Stimulated activated CD8-positive, alpha-beta memory T cell treated with anti-CD3 and anti-CD28 coated beads, Interleukin-2, amount 100 ng/mL, for 1 hour (primary cell): ENCODE measurements at places on chromosomes 7 and 10.

DNA sequence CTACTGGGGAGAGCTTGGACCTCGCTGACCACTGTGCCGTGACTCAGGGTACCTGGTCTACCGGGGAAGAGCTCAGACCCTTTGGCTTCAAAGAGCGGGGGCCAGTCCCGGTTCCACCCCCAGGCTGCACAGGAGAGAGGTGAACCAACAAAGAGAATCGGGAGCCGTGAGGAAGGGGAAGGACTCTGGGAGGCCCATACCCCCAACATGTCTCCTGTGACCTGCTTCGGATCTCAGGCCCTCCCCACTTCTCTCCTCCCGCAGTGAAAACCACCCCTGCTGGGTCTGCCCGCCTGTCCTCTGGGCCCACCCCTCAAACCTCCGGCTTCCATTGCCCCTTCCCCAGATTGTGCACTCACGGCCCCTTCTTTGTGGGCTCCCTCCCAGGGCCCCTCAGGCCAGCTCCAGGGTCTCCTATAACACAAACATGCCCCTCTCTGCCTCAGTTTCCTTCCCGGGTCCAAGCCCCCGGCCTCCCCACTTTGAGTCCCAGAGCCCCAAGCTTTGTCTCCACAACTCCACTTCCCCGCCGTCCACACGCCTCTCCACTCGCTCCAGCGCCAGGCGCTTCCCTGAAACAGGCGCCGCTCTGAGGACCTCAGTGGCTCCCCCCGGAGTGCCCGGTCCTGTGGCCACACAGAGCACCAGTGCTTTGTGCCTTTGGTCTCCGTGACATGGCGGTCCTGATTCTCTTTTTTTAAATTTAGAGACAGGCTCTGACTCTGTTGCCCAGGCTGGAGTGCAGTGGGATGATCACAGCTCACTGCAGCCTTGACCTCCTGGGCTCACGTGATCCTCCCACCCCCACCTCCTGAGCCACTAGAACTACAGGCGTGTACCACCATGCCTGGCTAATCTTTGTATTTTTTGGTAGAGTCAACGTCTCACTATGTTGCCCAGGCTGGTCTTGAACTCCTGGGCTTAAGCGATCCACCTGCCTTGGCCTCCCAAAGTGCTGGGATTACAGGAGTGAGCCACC is 7.5 kb upstream of the INTS1 start:
- no peak for DNase-seq

- DNase-seq, result no peak
Observed at GRCh38 chr10:106711313-106711906, 453.1 kb downstream of the SORCS1 start.

- DNase-seq, result no peak
Observed at GRCh38 chr7:142332421-142332820, 74.6 kb upstream of the PRSS58 start.

DNA sequence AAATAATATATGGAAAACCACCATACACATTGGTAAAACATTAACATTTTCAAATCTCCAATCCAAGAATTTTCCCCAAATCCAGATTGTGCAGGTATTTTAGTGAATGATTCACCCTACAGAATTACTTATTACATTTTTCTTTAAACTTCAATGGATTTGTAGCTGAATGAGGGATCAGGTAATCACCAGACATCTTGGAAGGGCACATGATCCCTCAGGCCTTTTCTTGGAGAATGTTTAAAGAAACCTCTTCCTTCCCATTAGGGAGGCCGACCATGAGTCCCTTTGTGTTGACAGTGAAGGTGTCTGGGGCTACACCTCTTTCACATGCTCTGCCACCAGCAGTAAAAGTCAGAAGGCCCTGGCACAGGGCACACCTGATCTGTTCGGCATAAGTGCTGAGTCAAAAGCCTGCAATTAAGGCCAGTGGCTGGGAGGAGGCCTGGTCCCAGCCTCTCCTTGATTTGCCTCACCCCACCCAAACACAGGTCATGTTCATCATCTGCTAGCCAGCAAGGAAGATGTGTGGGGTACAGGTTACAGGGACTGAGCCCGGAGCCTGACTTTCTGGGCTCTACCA is 207.7 kb downstream of the SNX10 start:
- no peak for DNase-seq

- DNase-seq, result no peak
Observed at GRCh38 chr7:118870187-118870586, 645.7 kb downstream of the ANKRD7 start.

GRCh38 chr10:78868861-78869260 is 199.9 kb upstream of the ZMIZ1 start:
- no peak for DNase-seq

- DNase-seq, result no peak
Observed at GRCh38 chr10:122845783-122846332, at the start of gene CUZD1. TSS of gene CUZD1 (minus strand) at chr10:122845857. CDS start at chr10:122845843, 14 bp downstream.

DNA sequence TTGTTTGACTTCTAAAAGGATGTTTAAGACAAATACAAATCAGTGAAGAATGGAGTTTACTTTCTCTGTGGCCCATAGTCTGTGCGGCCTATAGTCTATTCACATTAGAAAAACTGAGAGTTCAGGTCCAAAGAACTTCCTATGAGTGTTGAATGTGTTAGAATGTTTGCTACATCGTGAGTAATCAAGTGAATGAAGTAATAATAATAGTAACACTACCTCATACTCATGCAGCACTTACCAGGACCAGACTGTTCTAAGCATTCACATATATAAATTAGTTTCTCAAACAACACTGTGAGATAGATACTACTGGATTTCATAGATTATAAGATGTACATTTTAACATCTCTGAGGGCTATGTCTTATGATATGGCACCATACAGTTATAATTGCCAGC is 70.4 kb downstream of the RALA start:
- DNase-seq, result no peak

- no peak for DNase-seq
Observed at GRCh38 chr7:74289659-74290552, 699 bp downstream of the CLIP2 start.

DNA sequence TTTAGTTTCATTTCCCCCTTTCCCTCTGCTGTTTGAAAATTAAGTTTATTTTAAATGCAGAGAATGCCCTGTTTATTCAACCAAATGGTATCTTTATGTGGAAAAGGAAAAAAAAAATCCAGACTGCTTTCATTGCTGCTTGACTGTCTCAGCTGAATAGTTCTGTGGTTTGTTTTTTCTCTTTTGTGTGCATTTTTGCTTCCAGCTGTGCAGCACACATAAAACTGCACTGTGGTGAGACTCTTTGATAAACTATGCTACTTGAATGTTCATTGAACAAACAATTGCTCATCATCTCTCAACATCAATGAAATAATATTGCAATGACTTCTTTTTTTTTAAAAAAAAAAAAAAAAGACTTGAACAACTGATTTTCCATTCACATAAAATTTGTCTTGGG is 78.6 kb upstream of the GLI3 start:
- no peak for DNase-seq
